Ascending aorta (tissue), 2 donors: ENCODE measurements at places on chromosomes 16 and 17. TPM values are rescaled to one million over a fixed set of nuclear protein-coding genes. Genes with fewer than 3 reads are reported as not detected.

Gene CX3CL1
- total RNA-seq: 251 TPM

DNA sequence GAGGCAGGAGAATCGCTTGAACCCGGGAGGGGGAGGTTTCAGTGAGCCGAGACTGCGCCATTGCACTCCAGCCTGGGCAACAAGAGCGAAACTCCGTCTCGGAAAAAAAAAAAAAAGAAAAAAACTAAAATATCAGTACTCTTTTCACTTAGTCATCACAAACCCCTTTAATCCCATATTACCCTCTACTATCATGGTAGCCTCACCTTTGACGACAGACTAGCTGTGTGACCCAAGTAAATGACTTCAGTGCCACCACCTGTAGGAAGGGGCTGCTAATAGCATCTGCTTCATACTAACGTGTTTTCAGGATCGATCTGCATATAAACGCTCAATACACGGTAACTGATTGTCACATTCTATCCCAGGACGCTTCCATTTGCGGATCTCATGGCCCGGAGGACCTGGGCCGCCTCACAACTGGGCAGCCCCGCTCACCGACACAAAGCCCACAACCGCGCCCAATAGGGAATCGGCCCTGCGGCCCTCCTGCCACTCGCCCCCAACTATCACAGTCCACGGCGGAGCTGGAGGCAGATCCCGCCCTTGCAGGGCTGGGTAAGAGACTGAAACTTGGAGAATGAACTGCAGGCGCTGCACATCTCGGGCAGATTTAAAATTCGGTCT is 1.1 kb upstream of the ZNF263 start:
- H3K27me3 ChIP-seq: no peaks in the 10 kb centered on the region
- peak overlapping the region; percentile 100 for H3K27ac ChIP-seq
- peaks cover 20% of the 10 kb centered on the region for H3K36me3 ChIP-seq
- H3K4me1 ChIP-seq: peaks cover 13% of the 10 kb centered on the region

Gene CDH15
- not detected for total RNA-seq

Gene CHST4
- total RNA-seq: not detected

Gene SPATA22
- total RNA-seq: not detected

DNA sequence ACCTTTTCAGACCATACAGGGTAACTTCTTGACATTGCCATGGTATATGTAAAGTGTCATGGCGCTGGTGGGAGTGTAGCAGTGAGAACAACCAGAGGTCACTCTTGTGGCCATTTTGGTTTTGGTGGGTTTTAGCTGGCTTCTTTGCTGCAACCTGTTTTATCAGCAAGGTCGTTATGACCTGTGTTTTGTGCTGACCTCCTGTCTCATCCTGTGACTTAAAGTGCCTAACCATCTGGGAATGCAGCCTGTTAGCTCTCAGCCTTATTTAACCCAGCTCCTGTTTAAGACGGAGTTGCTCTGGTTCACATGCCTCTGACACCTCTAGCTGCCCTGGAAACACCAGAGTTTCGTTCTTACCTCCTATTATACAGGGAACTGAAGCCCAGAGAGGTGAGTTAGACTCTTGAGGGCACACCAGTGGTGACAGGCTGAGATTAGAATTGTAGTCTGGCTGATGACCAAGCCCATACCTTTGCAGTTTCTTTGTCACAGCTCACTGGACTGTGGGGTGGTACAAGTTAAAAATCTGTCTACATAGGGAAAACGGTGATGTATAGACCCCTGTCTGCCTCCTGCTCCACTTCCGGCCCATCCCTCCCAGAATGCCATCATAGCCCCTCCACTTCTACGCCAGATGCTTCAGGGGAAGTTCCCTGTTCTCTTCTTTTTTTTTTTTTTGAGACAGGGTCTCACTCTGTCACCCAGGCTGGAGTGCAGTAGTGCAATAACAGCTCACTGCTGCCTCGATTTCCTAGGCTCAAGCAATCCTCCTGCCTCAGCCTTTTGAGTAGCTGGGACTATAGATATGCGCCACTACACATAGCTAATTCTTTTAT is 21.0 kb downstream of the KSR1 start:
- H3K27ac ChIP-seq: no peak overlapping the region
- no peak overlapping the region for H3K4me3 ChIP-seq
- no peaks in the 10 kb centered on the region for H3K27me3 ChIP-seq
- no peaks in the 10 kb centered on the region for H3K4me1 ChIP-seq
- no peak for DNase-seq

GRCh38 chr17:3542410-3543088 is 15.1 kb downstream of the TRPV3 start:
- H3K4me3 ChIP-seq: no peak overlapping the region
- H3K27me3 ChIP-seq: no peaks in the 10 kb centered on the region
- no peaks in the 10 kb centered on the region for H3K36me3 ChIP-seq

Gene SLC2A4
- 4.9 TPM for total RNA-seq

DNA sequence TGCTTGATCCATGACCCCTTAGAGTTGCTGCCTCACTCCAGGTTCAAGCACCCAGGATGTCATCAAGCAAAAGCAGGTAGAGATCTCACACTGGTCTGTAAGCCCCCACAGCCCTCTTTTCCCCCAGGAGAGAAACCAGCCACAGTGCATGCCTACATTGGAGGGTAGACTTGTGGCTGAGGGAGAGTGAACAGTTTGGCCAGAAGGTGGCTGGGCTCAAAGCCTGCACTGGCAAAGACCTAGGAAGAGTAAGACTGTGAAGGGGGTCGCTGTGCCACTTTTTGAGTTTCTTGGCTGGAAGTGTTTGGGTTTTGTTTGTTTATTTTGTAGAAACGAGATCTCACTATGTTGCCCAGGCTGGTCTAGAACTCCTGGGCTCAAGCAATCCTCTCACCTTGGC is 28.5 kb downstream of the HOXB1 start:
- DNase-seq: no peak
- H3K4me3 ChIP-seq: no peak overlapping the region
- no peak overlapping the region for H3K27ac ChIP-seq
- H3K27me3 ChIP-seq: no peaks in the 10 kb centered on the region

- H3K27ac ChIP-seq: no peak overlapping the region
- H3K27me3 ChIP-seq: no peaks in the 10 kb centered on the region
- DNase-seq: no peak
- H3K4me1 ChIP-seq: no peaks in the 10 kb centered on the region
- H3K4me3 ChIP-seq: no peak overlapping the region
- H3K36me3 ChIP-seq: no peaks in the 10 kb centered on the region
These were observed 112.5 kb upstream of the SOX9 start for GRCh38 chr17:72008236-72008876.

Gene TBC1D3C
- not detected for total RNA-seq

GRCh38 chr17:31058976-31059375 is 35.8 kb upstream of the NF1 start:
- H3K27me3 ChIP-seq: no peaks in the 10 kb centered on the region
- DNase-seq: no peak
- no peaks in the 10 kb centered on the region for H3K4me1 ChIP-seq
- H3K27ac ChIP-seq: no peak overlapping the region
- no peak overlapping the region for H3K4me3 ChIP-seq

DNA sequence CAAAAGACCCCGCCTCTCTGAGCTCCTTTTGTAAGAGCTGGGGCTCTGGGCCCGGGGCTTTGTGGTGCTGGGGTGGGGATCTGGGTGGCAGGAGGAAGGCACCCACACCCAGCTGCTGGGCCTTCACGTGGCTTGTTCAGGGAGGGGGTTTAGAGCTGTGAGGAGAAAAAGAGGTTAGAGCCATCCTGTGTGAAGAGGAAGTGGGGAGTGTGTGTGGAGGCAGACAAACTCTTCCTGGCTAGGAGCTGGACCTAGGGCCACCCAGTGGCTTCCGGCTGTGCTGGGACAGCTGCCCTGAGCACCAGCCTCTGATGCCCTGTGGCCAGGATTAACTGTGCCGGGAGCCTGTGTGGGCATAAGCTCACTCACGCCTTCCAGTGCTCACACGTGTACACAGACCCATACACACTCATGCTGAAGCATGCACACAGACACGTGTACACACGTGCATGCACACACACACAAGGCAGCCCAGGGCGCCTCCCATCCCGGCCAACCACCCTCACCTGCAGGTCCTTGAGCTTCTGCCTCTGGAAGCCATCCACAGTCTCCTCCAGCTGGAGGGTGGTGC is 7.4 kb downstream of the CIBAR2 start:
- DNase-seq: no peak
- no peaks in the 10 kb centered on the region for H3K4me1 ChIP-seq
- H3K27ac ChIP-seq: no peak overlapping the region
- H3K4me3 ChIP-seq: no peak overlapping the region
- H3K27me3 ChIP-seq: no peaks in the 10 kb centered on the region

Gene CACNG1
- total RNA-seq: not detected

- no peak overlapping the region for H3K27ac ChIP-seq
- H3K4me3 ChIP-seq: no peak overlapping the region
- H3K36me3 ChIP-seq: no peaks in the 10 kb centered on the region
- H3K27me3 ChIP-seq: no peaks in the 10 kb centered on the region
These were observed 82.2 kb upstream of the ARL4D start for GRCh38 chr17:43316522-43317142.

GRCh38 chr16:566475-567372 is at the start of gene NHLRC4:
Gene NHLRC4, plus strand, starts transcription at chr16:567005. Its CDS starts 1,043 bp downstream, at chr16:568048.
- no peaks in the 10 kb centered on the region for H3K36me3 ChIP-seq
- DNase-seq: peak; percentile 80
- H3K27ac ChIP-seq: no peak within 1 kb of the TSS
- H3K4me1 ChIP-seq: peaks cover 24% of the 10 kb centered on the region

GRCh38 chr16:23244122-23244521 is 58.0 kb upstream of the SCNN1B start:
- no peak for DNase-seq
- peaks cover 21% of the 10 kb centered on the region for H3K4me1 ChIP-seq
- no peak overlapping the region for H3K4me3 ChIP-seq
- no peak overlapping the region for H3K27ac ChIP-seq
- H3K36me3 ChIP-seq: no peaks in the 10 kb centered on the region

DNA sequence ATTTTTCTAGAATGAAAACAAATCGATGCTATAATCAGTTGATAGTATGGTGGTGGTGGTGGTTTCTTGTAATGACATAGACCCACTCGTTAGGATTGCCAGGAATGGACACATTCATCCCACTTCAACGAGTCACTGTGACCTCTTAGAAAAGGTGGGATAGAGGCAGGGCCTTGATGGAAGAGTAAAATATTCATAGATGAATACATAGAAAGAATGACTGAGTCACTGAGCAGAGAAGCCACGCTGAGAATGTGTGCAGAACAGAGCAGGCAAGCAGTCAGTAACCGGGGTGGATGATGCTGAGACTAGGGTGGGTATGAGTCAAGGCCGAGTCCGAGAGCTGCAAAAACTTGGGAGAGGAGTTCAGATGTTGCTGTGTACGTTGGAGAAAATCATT is 129.9 kb downstream of the PITPNC1 start:
- H3K36me3 ChIP-seq: no peaks in the 10 kb centered on the region
- no peak overlapping the region for H3K4me3 ChIP-seq
- DNase-seq: no peak
- H3K4me1 ChIP-seq: no peaks in the 10 kb centered on the region
- no peak overlapping the region for H3K27ac ChIP-seq

DNA sequence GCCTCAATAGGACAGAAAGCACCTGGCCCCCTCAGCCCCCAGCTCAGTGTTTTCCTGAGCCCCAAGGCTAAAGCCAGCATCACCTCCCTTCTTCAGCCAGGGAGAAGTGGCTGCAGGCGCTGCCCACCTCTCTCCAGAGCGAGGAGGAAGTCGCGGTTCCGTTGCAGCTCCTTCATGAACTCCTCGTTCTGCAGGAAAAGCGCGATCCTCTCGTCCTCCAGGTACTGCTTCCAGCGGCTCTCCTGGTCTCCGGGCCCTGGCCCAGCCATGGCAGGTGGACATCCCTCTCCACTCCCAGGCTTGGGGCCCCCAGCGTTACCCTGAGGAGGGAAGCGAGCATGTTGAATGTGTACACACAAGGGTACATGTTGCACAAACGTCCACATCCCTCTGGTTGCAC is 22.7 kb upstream of the MRPS23 start:
- H3K27ac ChIP-seq: no peak overlapping the region
- H3K4me3 ChIP-seq: no peak overlapping the region
- no peak for DNase-seq
- peaks cover 64% of the 10 kb centered on the region for H3K4me1 ChIP-seq
- H3K36me3 ChIP-seq: peaks cover 12% of the 10 kb centered on the region
- H3K27me3 ChIP-seq: no peaks in the 10 kb centered on the region

DNA sequence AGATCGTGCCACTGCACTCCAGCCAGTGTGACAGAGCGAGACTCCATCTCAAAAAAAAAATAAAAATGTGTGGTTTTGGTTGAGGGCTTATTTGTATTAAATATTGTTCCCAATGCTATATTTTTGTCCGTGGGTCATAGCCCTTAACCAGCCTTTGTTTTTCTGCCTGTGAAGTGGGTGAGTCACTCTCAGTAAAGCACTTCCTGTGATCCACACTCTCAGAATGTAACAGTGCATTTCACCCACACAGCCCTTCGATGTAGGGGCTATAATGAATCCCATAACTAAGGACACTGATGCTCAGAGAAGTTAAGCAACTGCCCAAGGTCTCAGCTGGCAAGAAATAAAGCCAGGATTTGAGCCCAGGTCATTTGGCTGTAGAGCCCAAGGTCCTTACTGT is 34.7 kb upstream of the POLR3E start:
- no peak overlapping the region for H3K4me3 ChIP-seq
- no peak for DNase-seq
- no peaks in the 10 kb centered on the region for H3K27me3 ChIP-seq
- H3K36me3 ChIP-seq: peaks cover 86% of the 10 kb centered on the region
- H3K27ac ChIP-seq: no peak overlapping the region

- no peak for DNase-seq
- H3K4me1 ChIP-seq: peaks cover 9% of the 10 kb centered on the region
- H3K27me3 ChIP-seq: no peaks in the 10 kb centered on the region
- peaks cover 5% of the 10 kb centered on the region for H3K36me3 ChIP-seq
These were observed 2.3 kb downstream of the SLFN5 start for GRCh38 chr17:35245196-35245486.

GRCh38 chr17:20294120-20294519 is 173.2 kb downstream of the LGALS9B start:
- H3K27me3 ChIP-seq: no peaks in the 10 kb centered on the region
- H3K36me3 ChIP-seq: peaks cover 7% of the 10 kb centered on the region
- H3K4me3 ChIP-seq: no peak overlapping the region
- DNase-seq: no peak
- no peaks in the 10 kb centered on the region for H3K4me1 ChIP-seq
- no peak overlapping the region for H3K27ac ChIP-seq

DNA sequence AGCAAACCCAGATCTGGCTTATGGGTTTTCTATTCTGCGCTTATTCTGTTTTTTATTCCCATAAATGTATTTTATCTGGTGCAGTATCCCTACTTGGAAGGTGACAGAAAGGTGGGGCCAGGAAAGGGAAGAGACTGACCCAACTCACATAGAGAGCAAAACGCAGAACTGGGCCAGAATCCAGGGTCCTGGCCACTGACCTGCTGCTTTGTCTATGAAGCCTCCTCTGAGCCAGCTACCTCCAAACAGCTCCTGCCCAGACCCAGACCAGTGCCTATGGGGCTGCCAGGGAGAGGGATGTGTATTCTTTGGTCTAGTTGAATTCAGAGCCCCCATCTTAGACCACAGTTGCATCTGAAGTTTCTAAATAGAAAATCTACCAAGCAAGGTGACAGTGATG is 36.4 kb upstream of the CES5A start:
- H3K4me3 ChIP-seq: no peak overlapping the region
- no peak overlapping the region for H3K27ac ChIP-seq
- DNase-seq: no peak
- H3K27me3 ChIP-seq: no peaks in the 10 kb centered on the region
- no peaks in the 10 kb centered on the region for H3K4me1 ChIP-seq
- H3K36me3 ChIP-seq: no peaks in the 10 kb centered on the region

GRCh38 chr17:72592242-72592966 is 471.6 kb downstream of the SOX9 start:
- peak overlapping the region; percentile 69 for H3K4me3 ChIP-seq
- H3K27me3 ChIP-seq: no peaks in the 10 kb centered on the region
- H3K36me3 ChIP-seq: no peaks in the 10 kb centered on the region
- H3K27ac ChIP-seq: no peak overlapping the region
- peaks cover 2% of the 10 kb centered on the region for H3K4me1 ChIP-seq
- DNase-seq: no peak
